ENCODE measurements at places on chromosomes 4 and X. TPM values are rescaled to one million over a fixed set of nuclear protein-coding genes. Genes with fewer than 3 reads are reported as not detected.

Gene FGF13
- total RNA-seq: 10.4 TPM

Gene C4orf17
- not detected for total RNA-seq

GRCh38 chrX:34288782-34289181, 156.7 kb upstream of the FAM47A start:
- H3K27me3 ChIP-seq: no peaks in the 10 kb centered on the region
- H3K27ac ChIP-seq: no peak overlapping the region
- no peaks in the 10 kb centered on the region for H3K36me3 ChIP-seq
- DNase-seq: no peak
- no peak overlapping the region for H3K4me3 ChIP-seq

Gene OPHN1
- total RNA-seq: 7.3 TPM

Gene TCEAL6
- total RNA-seq: 0.83 TPM

- H3K27me3 ChIP-seq: no peaks in the 10 kb centered on the region
- no peak overlapping the region for H3K27ac ChIP-seq
- H3K4me1 ChIP-seq: no peaks in the 10 kb centered on the region
Observed at GRCh38 chrX:10167573-10167972, 10.8 kb downstream of the CLCN4 start.

Gene REPS2
- total RNA-seq: 37.5 TPM

DNA sequence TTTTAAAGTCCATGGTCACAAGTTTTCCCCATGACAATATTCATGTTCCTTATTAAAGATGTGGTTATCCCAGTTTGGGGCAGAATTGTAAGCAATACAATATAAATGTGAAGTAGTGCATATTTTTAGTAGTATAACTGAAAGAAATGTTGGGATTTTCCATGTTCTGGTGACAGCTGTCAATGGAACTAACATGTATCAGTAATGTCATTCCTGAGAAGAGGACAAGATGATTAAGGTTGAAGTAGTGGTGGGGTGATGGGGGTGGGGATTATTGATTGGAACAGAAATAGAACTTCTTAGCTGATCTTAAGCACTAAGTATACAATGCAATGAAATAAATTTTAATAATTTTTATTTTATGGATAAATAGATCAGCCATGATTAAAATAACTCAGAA, 81.6 kb downstream of the PDHA2 start:
- H3K36me3 ChIP-seq: no peaks in the 10 kb centered on the region
- no peak overlapping the region for H3K27ac ChIP-seq
- H3K27me3 ChIP-seq: no peaks in the 10 kb centered on the region

Gene HTN3
- total RNA-seq: not detected

Gene MCF2
- total RNA-seq: not detected

DNA sequence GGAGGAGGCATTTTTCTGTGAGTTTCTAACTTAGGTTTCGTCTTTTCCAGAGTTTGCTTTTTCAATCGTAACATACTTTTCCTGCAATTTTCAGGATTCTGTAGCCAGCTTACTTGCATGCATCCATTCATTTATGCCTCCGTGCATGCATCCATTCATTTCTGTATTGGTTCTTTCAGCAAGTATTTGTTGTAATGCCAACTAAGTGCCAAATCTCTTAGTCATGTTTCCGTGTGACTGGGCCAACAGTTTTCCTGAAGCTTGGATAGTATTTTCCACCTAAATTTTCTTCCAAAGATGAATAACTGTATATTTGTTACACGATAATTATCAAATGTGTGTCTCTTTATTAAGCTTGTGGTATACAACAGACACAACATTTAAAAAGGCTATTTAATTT, 41.5 kb downstream of the CBLL2 start:
- no peak overlapping the region for H3K4me3 ChIP-seq
- no peaks in the 10 kb centered on the region for H3K4me1 ChIP-seq
- no peak overlapping the region for H3K27ac ChIP-seq
- H3K36me3 ChIP-seq: no peaks in the 10 kb centered on the region

Gene NXF2B
- total RNA-seq: not detected

GRCh38 chrX:113982766-113983165, 601.1 kb upstream of the HTR2C start:
- H3K27me3 ChIP-seq: no peaks in the 10 kb centered on the region
- H3K36me3 ChIP-seq: no peaks in the 10 kb centered on the region
- DNase-seq: no peak
- no peak overlapping the region for H3K27ac ChIP-seq
- H3K4me1 ChIP-seq: no peaks in the 10 kb centered on the region

DNA sequence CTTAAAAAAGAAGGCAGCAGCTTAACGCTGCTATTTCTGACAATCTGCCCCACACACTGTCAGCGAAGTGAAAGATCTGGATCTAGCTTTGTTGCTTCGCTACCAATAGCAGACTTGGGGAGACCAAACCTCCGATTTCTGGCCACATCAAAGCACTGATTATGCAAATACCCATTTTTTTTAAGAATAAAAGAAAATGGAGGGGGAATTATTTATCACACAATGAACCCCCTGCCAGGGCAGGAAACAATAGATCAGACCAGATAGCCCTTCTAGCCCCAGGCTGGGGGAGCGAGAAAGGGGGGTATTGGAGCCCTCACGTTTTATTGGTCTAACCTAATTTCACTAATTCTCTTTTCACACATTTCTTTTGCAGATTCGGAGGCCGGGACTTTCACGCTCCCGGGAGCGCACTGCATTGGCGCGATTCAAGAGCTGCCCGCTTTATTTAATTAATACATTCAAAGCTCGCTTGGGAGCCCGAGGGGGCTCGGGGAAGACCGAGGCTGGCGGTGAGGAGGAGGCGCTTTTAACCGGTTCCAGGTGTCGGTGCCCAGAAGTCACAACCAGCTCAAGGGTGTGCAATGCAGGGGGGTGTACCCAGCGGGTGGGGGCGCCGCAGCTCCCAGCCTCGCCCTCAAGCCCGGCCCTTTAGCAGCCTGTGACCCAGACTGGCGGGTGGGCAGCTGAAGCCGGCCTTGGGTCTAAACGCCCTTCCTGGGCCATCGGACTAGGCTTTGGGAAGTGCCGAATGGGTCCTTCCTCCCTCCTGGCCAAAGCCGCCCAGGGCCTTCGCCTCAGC, 5.5 kb downstream of the NEUROG2 start:
- DNase-seq: no peak
- no peak overlapping the region for H3K27ac ChIP-seq
- H3K4me3 ChIP-seq: peak overlapping the region; percentile 40
- peaks cover 41% of the 10 kb centered on the region for H3K4me1 ChIP-seq
- no peaks in the 10 kb centered on the region for H3K36me3 ChIP-seq

DNA sequence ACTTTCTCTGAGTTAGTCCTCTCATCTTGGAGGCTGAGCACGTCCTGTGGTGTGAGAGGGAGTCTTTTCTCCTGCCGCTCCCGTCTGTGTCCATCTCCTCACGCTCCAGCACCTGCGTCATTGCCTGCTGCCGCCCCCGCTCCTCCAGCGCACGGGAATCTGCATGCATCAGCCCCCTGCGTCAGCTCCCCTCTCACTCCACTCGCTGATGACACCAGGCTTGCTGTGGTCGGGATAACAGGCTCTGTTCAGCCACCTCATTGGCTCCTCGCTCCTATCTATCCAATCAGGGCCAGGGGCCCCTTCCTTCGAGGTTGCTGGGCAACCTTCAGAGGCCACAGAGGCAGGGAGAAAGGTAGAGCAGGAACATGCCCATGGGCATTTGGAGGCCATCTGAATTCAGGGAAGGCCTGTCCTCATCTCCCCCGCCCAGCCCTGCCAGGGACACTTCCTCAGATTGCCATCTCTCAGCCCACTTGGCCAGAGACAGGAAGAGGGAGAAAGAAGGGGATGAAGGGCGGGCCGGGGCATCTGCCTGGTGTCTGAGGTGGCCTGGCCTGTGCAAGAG, 9.3 kb downstream of the ZNF185 start:
- H3K4me1 ChIP-seq: peaks cover 4% of the 10 kb centered on the region
- no peaks in the 10 kb centered on the region for H3K27me3 ChIP-seq
- H3K27ac ChIP-seq: no peak overlapping the region

DNA sequence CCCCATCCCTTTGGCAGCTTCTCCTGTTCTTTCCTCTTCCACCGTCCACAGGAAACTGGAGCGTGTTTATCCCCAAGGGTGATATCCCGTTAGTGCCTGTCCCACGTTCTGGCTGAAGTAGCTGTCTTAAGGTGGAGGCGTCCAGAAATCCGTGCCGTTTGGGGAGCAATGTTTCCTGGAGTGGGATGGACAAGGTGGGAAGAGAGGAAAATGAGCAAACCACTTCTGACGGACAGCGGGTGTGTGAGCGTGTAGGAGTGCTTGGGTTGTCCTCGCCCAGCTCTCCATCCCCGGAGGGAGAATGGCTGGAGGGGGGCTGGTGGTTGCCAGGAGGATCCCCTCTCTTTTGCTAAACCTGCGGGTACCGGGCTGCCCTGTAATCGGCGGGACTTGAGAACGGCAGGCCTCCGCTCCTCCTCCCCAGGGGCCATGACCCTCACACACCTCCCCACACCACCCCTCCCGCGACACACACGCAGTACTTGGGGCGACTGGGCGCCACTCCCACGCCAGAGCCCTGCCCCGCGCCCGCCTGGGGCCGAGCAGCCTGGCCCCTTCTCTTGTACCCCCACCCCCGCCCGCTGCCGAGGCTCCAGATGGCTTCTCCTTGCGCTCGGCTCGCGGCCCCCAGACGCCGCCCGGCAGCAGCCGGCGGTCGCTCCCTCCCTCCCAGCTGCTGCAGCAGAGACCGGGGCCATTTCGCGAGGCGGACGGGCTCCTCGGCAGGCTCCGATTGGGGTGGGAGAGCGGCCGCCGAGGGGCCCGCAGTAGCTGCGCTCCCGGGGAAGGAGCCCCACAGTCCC, 13.9 kb upstream of the PRDM8 start:
- peak; percentile 93 for DNase-seq
- peaks cover 1% of the 10 kb centered on the region for H3K36me3 ChIP-seq
- H3K4me1 ChIP-seq: peaks cover 45% of the 10 kb centered on the region
- H3K27me3 ChIP-seq: no peaks in the 10 kb centered on the region
- peak overlapping the region; percentile 81 for H3K4me3 ChIP-seq
- peak overlapping the region; percentile 86 for H3K27ac ChIP-seq

Gene SLC10A7
- total RNA-seq: 6.2 TPM

Gene BTK
- 4.6 TPM for total RNA-seq

DNA sequence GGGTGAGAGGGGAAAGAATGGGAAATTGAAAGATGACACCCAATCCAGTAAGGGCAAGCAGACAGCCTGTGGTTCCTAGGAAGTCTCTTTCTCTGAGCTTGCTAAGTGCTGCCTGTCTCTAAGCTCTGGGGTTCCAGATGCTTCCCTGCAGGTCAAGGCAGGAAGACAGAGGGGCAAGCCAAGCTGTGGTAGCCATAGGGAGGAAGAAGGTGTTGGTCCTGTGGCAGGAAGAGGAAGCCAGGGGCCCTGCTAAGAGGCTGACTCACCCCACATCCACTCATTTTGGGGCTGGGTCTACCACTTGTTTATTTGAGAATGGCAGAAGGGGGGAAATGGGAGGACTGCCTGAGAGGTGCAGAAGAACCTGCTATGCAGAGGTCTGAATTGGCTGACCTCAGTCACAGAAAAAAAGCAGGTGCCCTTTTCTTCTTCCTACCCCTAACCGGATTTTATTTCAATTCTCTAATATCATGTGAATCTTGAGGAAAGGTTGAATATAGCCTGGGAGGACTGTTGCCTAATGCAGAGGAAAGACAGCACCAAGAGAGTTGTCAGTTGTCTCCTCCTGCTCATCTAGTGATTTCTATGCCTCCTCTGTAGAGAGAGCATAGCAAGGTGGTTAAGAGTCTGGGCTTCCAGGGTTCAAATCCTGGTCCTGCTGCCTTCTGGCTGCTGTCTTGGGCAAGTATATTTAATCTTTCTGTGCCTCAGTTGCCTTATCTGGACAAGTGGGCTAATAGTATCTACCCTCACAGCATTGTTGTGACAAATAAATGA, 27.4 kb downstream of the HOPX start:
- H3K4me3 ChIP-seq: no peak overlapping the region
- peaks cover 12% of the 10 kb centered on the region for H3K27me3 ChIP-seq
- no peak for DNase-seq
- H3K4me1 ChIP-seq: peaks cover 29% of the 10 kb centered on the region
- H3K27ac ChIP-seq: no peak overlapping the region
- H3K36me3 ChIP-seq: no peaks in the 10 kb centered on the region

Gene FRG2
- total RNA-seq: not detected

DNA sequence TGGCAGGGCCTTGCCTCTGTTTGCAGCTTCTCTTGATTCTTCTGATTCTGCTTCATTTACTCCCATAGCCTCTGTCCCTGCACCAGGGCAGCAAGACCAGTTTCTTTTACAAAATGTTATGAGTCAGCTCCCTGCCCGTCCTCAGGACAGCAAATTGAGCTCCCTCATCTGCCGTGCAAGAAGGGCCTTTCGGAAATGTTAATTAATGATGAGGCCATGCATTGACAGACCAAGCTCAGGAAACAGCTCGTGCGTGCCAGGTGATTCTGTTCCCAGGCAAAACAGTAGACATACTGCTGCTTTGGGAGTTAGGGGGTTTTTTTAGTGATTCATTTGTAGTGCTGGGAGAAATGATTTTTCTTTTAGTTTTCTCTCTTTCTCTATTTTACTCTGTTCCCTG, 231.7 kb downstream of the FBXW7 start:
- no peaks in the 10 kb centered on the region for H3K27me3 ChIP-seq
- no peaks in the 10 kb centered on the region for H3K36me3 ChIP-seq
- no peak overlapping the region for H3K4me3 ChIP-seq
- H3K4me1 ChIP-seq: no peaks in the 10 kb centered on the region
- DNase-seq: no peak

Gene UGT8
- 0.13 TPM for total RNA-seq

Gene AMOT
- 9.3 TPM for total RNA-seq

GRCh38 chrX:46758163-46758955, 559 bp downstream of the SLC9A7 start:
- H3K27ac ChIP-seq: peak overlapping the region; percentile 33
- H3K27me3 ChIP-seq: no peaks in the 10 kb centered on the region
- no peaks in the 10 kb centered on the region for H3K36me3 ChIP-seq
- DNase-seq: no peak
- peak overlapping the region; percentile 62 for H3K4me3 ChIP-seq

Gene SEC24B
- total RNA-seq: 46.5 TPM

DNA sequence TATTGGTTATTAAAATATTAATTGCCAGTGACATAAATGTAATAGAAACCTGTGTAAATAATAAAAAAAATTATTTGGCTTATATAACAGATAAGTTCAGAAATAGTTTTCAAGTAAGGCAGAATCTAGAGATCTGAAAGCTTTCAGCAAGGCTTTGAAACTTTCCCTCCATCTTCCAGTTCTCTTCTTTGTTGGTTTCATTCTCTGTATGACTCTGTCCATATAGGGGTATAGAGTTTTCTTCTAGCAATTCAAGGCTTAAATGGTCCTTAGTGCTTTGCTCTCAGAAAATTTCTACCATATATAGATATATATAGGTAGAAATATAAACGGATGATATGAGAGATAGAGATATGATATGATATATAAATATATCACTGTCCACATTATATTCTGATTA, 160.5 kb upstream of the GABRA2 start:
- H3K36me3 ChIP-seq: no peaks in the 10 kb centered on the region
- no peak overlapping the region for H3K4me3 ChIP-seq
- no peak overlapping the region for H3K27ac ChIP-seq
- DNase-seq: no peak

DNA sequence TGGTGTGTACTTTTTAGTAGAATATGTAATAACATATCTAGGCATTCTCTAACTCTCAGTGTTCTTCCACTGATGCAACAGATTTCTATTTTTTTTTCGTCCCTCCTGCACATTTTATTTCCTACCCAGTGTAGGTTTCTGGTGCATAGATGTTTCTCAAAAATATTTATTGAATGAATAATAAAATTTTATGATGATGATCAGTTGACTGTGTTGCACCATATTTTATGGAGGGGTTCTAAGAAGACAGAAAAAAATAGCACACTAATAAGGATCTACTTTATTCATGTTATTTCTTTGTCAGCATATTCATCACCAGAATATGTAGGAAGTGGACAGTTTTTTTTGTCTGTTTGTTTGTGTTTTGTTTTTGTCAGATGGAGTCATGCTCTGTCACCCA, 2529.3 kb downstream of the ARAP2 start:
- H3K4me3 ChIP-seq: no peak overlapping the region
- no peaks in the 10 kb centered on the region for H3K4me1 ChIP-seq
- no peaks in the 10 kb centered on the region for H3K36me3 ChIP-seq
- H3K27ac ChIP-seq: no peak overlapping the region
- no peak for DNase-seq

Gene FBXO8
- total RNA-seq: 32.0 TPM

Gene TMPRSS11D
- not detected for total RNA-seq

Gene MFAP3L
- 5.0 TPM for total RNA-seq

All from esophagus muscularis mucosa (tissue), 4 donors.